ENCODE measurements at places on chromosomes 1 and 21.

- no peak for DNase-seq
Observed at GRCh38 chr1:58924016-58924565, 140.2 kb upstream of the JUN start.

- no peak for DNase-seq
Observed at GRCh38 chr21:19468991-19469715, 1065.6 kb upstream of the TMPRSS15 start.

DNA sequence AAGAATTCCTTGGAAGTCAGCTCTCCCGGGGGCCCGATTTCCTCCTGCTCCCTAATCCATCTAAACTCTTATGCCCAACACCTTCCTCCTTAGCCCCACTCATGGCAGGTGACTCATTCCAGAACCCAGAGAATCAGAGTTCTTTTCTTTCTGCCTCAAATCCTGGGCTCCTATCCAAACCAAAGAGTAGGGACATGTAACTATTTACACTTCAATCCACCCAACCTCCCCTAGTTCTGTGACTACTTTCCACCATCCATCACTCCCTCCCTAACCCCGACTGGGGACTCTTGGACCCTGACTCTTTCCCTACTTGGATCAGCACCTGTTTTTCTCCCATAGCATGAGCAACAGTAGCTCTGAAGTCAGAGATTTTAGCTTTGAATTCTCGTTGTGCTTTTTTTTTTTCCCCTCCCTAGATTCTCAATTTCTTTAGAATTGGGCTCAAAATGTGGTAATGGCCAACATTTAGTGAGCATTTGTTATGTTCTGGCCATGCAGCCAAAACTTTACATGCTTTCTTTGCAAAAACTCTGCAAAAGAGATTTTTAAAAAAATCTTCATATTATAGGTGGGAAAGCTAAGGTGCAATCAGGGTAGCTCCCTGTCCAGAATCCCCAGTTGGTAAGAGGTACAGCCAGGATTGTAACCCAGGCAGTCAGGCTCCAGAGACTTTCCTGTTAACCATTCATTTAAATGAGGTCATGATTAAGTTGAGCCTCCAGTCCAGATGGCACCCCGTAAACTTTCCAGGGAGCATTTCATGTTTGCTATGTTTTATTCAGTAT is 7.5 kb upstream of the CYP4A11 start:
- DNase-seq, result no peak

DNA sequence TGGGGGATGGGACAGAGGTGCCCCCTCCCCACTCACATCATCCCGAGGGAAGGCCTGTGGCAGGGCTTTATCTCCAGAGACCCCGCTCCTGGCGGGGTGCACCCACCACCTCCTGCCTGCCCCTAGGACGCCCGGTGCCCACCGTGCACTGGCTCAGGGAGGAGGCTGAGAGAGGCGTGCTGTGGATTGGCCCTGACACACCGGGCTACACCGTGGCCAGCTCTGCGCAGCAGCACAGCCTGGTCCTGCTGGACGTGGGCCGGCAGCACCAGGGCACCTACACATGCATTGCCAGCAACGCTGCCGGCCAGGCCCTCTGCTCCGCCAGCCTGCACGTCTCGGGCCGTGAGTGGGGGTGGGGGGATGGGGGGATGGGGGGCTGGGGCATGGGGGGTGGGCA is 71.7 kb downstream of the TRIM11 start:
- no peak for DNase-seq

- DNase-seq, result no peak
Observed at GRCh38 chr1:162954824-162955223, 93.8 kb upstream of the CCDC190 start.

- no peak for DNase-seq
Observed at GRCh38 chr1:17847111-17847510, 92.0 kb downstream of the ACTL8 start.

- DNase-seq, result no peak
Observed at GRCh38 chr1:39944410-39945112, 10.4 kb upstream of the MFSD2A start.

GRCh38 chr1:119341372-119341947 is 27.1 kb upstream of the HAO2 start:
- no peak for DNase-seq

GRCh38 chr1:223212441-223212840 is 69.4 kb upstream of the TLR5 start:
- DNase-seq, result no peak

DNA sequence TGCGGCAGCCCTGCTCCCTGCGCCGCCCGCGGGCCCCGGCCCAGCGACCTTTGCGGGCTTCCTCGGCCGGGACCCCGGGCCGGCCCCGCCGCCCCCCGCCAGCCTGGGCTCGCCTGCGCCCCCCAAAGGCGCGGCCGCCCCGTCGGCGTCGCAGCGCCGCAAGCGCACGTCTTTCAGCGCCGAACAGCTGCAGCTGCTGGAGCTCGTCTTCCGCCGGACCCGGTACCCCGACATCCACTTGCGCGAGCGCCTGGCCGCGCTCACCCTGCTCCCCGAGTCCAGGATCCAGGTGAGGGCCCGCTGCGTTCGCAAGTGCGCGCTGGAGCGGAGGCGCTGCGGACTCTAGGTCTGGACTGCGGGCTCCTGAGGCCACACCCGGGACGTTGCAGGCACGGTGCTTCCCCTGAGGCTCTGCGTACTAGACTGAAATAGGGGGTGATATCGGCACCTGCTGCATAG is 351 bp downstream of the MIXL1 start:
- no peak for DNase-seq

DNA sequence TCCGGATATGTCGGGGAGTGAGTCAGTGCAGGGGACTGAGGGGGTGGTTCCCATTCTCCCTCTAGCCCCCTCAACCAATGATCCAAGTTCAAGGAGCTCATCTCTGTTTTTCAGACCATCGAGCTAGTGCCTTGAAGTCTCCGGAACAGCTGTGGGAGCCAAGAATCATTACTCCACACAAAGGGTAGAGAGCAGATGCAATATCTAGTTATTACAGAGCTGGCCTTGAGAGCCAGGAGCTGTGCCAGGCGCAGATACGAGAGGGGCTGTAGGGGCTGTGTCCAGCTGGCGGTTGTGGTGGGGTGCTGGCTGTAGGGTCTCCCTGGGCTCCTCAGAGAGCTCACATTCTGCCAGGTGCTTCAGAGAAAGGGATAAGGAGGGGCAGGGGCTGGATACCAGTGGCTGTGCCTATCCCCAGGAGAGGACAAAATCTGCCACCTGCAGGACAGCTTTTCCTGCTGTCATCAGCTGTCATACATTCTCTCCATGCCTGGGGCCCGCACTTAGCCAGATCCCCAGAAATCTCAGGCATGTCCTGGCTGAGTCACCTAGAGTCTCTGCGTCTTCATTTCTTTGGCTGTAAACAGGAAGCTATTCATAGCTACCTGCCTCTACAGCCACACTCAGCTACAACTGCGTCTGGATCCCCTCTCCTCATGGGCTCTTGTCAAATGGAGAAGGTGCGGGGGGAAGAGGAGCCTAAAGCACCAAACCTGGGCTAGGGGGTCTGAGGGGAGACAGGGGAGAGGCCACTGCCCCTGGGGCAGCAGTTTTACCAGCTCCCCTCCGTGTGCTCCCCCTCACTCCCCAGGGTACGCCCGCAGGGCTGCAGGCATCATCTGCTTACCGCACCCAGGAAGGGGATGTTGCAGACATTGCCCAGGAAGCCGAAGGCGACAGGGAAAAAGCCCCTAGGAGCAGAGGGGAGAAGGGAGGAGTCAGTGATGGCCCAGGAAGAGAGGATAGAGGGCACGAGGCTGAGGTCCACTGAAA is 2.4 kb upstream of the KISS1 start:
- no peak for DNase-seq

GRCh38 chr1:32884726-32885125 is 1.6 kb upstream of the HPCA start:
- no peak for DNase-seq

- DNase-seq, result no peak
Observed at GRCh38 chr1:203789966-203790365, 5.5 kb upstream of the ZBED6 start.

GRCh38 chr1:39852876-39853275 is 30.4 kb downstream of the TRIT1 start:
- no peak for DNase-seq

DNA sequence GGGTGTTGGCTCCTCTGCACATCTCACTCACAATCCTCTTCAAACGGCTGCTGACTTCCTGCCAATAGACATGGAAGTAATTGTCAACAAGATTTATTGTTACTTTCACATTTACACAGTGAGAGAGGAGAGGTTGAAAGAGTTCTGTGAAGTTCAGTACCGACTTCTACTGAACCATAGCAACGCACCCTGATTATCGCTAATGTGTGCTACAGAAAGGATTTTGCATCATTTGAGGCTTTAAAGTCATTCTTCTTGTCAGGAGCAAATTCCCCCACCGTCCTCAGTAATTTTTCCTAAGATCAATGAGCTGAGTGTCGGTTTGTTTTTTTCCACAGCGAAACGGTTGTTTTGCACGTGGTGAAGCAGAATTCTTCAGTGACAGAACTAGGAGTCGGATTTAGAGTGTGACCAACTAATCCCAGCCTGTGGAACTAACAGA is 361.0 kb downstream of the ADGRL2 start:
- DNase-seq, result no peak

DNA sequence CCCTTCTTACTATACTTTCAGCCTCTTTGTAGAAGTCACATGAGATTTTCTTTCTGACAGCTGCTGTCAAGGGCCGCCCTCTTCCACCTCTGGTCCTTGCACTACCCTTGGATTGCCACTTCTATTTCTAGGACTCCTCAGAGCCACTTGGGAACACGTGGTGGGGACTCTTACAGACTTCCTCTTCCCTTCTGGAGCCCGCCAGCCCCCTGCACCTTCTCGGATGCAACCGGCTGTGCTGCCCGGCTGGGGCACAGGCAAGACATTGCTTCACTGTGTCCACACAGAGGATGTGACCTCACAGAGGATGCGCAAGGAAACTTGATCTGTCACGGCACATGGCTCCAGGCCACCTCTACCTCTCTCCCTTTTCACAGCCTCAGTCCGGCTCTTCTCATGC is 2.4 kb upstream of the IKBKE start:
- no peak for DNase-seq

DNA sequence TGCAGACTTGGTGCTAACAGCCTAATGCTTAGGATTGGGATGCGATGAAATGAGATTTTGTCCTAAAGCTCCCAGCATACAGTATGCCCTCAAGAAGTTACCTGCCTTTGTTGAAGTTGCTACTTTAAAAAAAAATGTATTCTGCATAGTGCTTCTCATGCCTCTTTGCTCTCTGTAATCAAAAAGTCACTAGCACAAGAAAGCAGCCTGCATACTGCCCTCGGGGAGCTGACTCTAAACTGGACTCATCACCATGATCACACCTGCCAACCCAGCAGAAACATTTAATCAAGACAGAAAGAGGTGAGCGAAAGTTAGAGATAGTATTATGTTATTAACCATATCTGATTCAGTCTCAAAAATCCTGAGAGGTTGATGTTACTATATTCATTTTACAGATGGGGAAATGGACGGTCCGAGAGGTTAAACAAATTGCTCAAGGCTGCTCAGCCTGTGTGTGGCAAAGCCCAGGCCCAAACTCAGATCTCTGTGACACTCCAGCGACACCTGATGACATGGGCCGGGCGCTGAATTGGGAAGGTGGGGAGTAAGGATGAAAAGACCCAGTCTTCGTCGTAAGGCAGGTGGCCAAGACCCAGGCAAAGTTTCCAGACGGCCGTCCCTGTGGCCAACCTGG is 1.1 kb downstream of the BATF3 start:
- no peak for DNase-seq

- no peak for DNase-seq
Observed at GRCh38 chr1:32040711-32041110, 27.0 kb downstream of the KHDRBS1 start.

DNA sequence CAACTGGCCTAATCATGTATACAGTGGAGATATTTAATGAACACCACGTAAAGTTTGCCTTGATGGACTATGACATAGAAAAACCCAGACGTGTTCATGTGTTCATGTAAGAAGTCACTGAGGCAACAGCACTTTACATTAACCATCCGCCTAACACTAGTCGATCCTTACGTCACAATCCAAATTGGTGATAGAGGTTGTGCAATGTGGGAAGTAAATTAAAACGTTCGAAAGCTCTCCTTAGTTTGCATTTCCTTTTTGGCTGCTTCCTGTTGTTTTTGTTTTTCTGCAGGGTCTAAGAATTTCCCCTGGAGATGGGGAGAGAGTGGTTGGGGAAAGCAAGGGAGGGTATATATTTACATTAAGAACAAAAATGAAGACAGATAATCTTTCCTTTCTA is 587.5 kb upstream of the ADGRL2 start:
- DNase-seq, result no peak

GRCh38 chr21:46202592-46203202 is 18.4 kb upstream of the SPATC1L start:
- no peak for DNase-seq

- no peak for DNase-seq
Observed at GRCh38 chr1:3467096-3468036, 12.9 kb downstream of the ARHGEF16 start.

- DNase-seq, result peak; percentile 70
Observed at GRCh38 chr21:42313501-42313969, 1.7 kb downstream of the TFF3 start.

- no peak for DNase-seq
Observed at GRCh38 chr1:110161849-110162248, 11.6 kb downstream of the SLC6A17 start.

GRCh38 chr1:14190508-14190907 is 408.0 kb upstream of the KAZN start:
- DNase-seq, result no peak

DNA sequence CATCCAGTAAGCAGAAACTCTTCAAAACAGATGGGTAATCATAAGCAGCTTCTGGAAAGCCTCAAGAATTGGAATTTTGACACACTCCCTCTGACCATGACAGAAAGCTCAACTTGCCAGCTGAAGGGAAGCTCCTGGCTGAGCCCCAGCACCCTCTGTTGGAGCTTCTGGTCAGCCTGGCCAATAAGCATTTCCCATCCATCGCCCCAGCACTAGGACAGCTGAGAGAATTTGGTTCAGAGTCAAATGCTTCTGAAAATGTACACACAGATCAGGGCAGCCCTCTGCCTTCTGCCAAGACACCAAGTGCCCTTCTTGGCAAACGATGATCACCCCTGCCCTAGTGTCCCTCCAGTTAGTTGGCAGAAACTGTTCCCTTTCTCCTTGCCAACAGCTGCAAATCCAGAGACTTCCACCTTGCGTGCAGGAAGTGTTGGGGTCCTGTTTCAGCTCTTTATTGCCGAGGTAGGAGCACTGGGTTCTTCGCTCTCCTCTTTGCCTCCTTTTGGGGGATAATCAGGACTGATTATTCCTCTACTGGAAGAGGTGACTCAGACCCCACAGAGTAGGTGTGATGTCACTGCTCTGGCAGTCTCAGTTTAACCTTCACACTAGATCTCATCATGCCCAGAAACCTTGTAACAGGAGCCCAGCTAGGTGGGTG is 11.9 kb downstream of the PIGV start:
- no peak for DNase-seq

DNA sequence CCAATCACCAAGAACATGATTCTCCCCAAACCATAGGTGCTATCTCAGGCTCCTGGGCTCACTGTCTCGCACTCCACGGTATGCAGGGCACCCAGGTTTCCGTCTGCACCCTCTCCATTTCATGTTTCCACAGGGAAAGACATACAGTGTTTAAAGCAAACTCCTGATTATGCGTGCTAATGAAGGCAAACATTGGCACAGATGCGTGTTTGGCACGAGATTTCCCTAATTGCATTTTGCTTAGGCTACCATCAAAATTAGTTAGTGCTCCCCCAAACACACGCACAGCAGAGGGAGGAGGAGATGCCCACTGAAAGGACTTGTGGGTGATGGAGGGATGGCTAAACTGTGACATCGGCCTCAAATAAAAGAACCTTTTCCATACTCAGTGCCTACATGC is 32.2 kb upstream of the TIAM1 start:
- no peak for DNase-seq

- no peak for DNase-seq
Observed at GRCh38 chr1:4778056-4778455, 123.6 kb downstream of the AJAP1 start.

- DNase-seq, result no peak
Observed at GRCh38 chr1:151828921-151829320, 2.7 kb downstream of the RORC start.
